K562 (cell line): ENCODE measurements at places on chromosomes 7 and 10. TPM values are rescaled to one million over a fixed set of nuclear protein-coding genes. Genes with fewer than 3 reads are reported as not detected.

SPACDR gene
- 0.55 and 1.2 TPM in 2 replicates for total RNA-seq

DYNC1I1 gene
- 0.22 and 0.54 TPM in 2 replicates for total RNA-seq

- no peaks in the 10 kb centered on the region for H3K36me3 ChIP-seq
- DNase-seq, result no peak
- H3K4me3 ChIP-seq, result no peak overlapping the region
- H3K27ac ChIP-seq, result no peak overlapping the region
- 0 out of 3 replicates have a peak, but pooled peaks cover 2% of the 10 kb centered on the region for H3K27me3 ChIP-seq
These were observed 111.5 kb downstream of the LRMDA start for GRCh38 chr10:75542906-75543305.

DNA sequence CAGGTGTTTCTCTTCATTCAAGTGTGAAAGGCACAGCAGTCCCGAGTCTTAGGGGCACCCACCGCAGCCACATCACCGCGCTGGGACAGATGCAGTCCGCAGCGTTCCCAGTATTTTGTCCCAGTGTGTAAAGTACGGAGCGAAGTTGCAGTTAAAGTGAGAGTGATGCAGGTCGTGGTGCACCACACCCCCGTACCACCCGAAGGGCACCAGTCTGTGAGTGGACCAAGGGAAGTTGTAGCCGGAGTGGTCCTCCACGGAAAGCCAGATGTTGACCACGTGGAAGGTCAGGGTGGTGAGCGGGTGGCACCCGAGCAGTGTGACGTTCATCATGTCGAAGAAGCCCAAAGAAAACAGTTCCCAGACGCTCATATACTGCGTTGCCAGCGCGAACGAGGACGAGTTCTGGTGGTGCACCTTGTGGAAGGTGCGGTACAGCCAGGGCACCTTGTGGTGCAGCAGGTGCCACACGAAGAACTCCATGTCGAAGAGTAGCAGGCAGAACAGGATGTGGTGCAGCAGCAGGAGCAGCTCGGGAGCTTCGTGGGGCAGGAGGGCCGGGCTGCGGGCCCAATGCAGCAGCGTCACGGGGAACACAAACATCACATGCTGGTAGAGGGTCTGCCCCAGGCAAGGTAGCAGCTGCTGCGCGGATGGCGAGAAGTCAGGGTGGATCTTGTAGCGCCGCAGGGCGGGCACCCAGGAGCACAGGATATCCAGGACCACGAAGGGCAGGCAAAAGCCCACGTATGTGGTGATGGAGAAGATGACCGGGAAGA lies 526 bp downstream of the CH25H start:
- peaks cover 6% of the 10 kb centered on the region; the same call in 1 of the 3 replicates for H3K27me3 ChIP-seq
- no peak overlapping the region for H3K4me3 ChIP-seq
- H3K4me1 ChIP-seq, result peaks cover 8% of the 10 kb centered on the region
- DNase-seq, result no peak
- no peaks in the 10 kb centered on the region for H3K36me3 ChIP-seq
- no peak overlapping the region for H3K27ac ChIP-seq

DNA sequence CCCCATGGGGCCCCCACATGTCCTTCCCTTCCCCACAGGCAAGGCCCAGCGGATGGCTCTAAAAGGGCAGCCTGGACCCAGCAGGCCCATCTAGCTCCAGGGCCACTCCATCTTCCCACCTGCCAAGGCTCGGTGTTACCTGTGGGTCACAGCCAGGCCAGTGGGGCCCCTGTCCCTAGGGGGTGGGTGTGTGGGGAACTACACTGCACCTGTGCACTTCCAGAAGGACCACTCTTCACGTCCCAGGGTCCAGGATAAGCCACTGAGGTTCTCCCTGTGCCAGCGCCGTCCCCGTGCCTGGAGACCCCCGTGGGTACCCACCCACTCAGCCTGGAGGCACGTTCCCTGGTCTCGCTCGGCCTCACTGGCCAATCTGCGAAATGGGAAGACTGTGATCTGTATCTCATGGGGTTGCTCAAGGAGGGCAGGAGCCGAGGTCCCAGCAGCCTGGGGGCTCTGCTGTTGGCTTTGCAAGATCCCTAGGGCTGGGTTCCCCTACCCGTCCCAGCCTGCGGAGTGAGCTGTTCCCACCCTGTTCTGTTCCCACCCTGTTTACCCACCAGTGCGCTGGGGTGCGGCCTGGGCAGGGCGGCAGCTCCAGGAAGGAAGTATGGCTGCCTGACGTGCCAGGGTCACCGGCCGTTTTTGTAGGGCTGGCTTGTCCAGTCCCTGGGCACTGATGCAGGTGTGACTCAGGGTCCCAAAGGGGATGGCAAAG lies 4.6 kb downstream of the PWWP2B start:
- no peak overlapping the region for H3K27ac ChIP-seq
- H3K27me3 ChIP-seq, result no peaks in the 10 kb centered on the region
- H3K4me1 ChIP-seq, result peaks cover 5% of the 10 kb centered on the region; the same call in 1 of the 3 replicates
- H3K36me3 ChIP-seq, result peaks cover 12% of the 10 kb centered on the region; the same call in 1 of the 3 replicates
- no peak for DNase-seq

DNA sequence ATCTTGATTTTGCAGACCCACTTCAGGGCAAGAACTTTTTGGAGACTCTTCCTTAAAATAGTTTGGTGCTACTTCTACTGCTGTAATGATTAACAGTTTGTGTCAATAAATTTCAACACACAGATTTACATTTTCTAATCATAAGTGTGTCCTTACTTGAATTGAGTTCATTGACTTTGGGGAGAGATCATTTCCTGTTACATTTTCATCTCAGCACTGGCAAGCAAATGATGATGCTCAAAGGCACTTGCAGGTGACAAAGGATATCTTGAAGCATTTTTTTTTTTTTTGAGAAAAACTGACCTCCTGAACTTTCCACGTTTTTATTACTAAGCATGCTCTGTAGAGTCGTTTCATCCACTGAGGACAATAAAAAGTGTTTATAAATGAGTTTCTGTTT lies 52.7 kb downstream of the GPR85 start:
- H3K36me3 ChIP-seq, result no peaks in the 10 kb centered on the region
- no peaks in the 10 kb centered on the region for H3K27me3 ChIP-seq
- no peak for DNase-seq
- H3K4me1 ChIP-seq, result no peaks in the 10 kb centered on the region

- H3K36me3 ChIP-seq, result no peaks in the 10 kb centered on the region
- no peaks in the 10 kb centered on the region; the same call in 2 of the 3 replicates for H3K4me1 ChIP-seq
- 0 out of 3 replicates have a peak, but pooled peaks cover 1% of the 10 kb centered on the region for H3K27me3 ChIP-seq
- no peak for DNase-seq
These were observed at the start of gene GIMAP5 for GRCh38 chr7:150737265-150738055. Gene GIMAP5 (plus strand): TSS chr7:150737418. CDS start chr7:150740885, 3,467 bp downstream.
